ENCODE measurements at places on chromosomes 1 and 21.

- DNase-seq, result no peak
Observed at GRCh38 chr1:207644166-207644851, 624 bp upstream of the CR1L start.

DNA sequence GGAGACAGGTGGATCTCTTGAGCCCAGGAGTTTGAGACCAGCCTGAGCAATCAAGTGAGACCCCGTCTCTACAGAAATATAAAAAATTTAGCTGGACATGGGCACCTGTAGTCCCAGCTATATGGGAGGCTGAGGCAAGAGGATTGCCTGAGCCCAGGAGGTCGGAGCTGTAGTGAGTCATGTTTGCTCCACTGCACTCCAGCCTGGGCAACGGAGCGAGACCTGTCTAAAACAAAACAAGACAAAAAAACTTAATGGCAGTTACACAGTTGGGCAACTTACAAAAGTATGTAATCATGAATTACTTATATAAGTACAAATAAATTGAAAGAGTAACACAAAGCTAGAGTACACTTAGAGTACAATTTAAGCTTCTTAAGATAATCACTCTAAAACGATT, 25.2 kb downstream of the RC3H1 start:
- DNase-seq, result no peak

GRCh38 chr1:10497109-10497508, 22.4 kb downstream of the PEX14 start:
- DNase-seq, result no peak

DNA sequence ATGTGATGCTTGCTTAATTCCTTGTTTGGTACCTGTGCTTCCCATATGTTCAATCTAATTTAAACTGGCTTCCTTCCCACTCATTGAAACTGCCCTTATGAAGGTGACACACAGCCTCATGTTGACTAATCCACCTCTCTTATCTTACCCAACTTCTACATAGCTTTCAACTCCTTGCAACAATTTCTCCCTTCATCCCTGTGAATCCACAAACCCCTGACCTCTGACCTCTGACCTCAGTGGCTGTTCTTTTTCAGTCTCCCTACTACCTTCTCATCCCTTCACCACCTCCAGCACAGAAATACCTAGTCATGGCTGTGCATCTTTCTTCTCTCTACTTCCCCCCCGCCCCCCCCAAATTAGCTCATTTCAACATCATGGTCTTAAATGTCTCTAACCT, 144.5 kb downstream of the TTLL7 start:
- DNase-seq, result no peak

DNA sequence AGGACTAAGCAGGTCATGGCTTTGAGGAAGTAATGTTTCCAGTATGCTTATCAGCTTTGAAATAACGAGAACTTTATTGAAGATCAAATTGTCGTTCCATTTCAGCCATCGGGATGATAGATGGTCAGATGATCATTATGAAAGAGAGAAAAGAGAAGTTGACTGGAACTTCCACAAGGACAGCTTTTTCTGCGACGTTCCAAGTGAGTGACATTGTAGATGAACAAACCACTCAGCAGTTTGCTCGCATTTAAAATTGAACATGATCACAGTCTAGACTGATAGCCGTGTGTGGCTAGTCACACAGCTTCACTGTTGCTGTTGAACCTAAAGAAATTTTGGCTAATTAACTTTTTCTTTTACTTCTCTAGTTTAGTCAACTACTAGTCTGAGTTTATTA, 151.1 kb downstream of the TLR5 start:
- no peak for DNase-seq

GRCh38 chr1:79375352-79375751, 368.8 kb upstream of the ADGRL4 start:
- no peak for DNase-seq
